ENCODE measurements at places on chromosomes 7 and 10.
A peak's percentile ranks its signal among the peaks of the same experiment; 100 is the strongest.

GRCh38 chr10:114911801-114912469, 26.1 kb upstream of the TRUB1 start:
- DNase-seq, result no peak

DNA sequence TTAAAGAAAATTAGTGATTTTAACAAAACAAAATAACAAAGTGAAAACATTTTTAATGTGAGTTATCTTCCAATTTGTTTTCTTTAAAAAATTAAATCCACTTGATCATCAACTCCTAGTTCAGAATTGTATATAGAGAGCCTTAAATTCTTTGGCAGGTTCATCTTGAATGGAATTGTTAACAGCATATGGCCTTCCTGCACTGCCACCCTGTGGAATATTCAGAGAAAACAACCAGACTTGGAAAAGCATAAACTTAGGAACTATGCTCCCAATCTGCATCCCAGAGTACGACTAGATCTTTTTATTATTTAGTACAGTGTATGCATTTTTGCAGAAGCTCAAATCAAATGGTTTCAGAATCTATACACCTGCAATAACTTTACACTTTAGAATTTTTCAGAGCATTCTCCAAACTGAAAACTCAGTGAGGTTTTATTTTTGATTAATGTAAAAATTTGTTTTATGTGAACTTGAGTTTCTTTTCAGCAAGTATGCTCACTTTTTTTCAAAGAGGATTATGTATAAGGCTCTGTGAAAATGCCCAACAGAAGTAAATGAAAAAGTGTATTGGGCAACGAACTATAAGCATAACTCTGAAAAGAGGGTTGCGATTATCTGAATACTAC, 44.9 kb upstream of the ANK3 start:
- peak; percentile 65 for DNase-seq

- no peak for DNase-seq
These were observed 194.7 kb downstream of the GALNT17 start for GRCh38 chr7:71326595-71326994.

- no peak for DNase-seq
These were observed 6.3 kb downstream of the POLR2J start for GRCh38 chr7:102472126-102473041.

- DNase-seq, result no peak
These were observed 243.6 kb downstream of the KCNMA1 start for GRCh38 chr10:77393821-77394501.

- no peak for DNase-seq
These were observed 256.8 kb downstream of the PLXNA4 start for GRCh38 chr7:132319481-132319880.

GRCh38 chr7:95700917-95701316, 71.4 kb upstream of the DYNC1I1 start:
- DNase-seq, result no peak

GRCh38 chr7:32299133-32299702, 191.0 kb downstream of the LSM5 start:
- no peak for DNase-seq

DNA sequence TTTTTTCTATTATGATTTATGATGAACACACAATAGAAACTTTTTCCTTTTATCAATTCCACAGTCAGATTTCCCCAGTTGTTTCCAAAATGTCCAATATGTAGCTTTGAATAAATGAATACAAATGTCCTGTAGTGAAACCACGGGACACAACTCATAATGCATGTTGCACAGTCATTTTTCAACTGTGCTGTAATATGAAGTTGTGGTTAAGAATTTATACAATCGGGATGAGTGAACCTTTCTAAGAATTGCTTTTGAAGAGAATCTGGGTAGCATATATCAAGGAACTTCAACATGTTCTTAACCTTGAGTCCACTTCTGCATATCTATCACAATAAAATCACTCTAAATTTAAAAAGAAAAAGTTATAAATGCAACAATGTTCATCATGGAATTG, 14.6 kb upstream of the ST7 start:
- DNase-seq, result no peak

DNA sequence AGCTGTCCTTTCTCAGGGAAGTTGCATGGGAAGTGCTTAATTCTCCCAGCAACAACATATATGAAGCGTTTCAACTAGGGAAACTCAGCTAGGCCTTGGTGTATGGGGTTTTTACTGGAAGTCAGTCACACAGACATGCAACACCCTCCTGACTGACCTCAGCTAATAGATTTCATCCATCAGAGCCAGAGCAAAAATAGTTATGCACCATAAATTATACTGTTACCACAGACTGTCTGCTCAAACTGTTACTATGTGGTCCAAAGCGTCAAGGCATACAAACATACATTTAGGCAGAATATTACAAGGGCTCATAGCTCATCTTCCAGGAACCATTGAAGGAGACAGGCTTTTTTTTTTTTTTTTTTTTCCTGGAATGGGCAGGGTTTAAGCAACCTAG, 417.9 kb downstream of the ANKRD7 start:
- no peak for DNase-seq

DNA sequence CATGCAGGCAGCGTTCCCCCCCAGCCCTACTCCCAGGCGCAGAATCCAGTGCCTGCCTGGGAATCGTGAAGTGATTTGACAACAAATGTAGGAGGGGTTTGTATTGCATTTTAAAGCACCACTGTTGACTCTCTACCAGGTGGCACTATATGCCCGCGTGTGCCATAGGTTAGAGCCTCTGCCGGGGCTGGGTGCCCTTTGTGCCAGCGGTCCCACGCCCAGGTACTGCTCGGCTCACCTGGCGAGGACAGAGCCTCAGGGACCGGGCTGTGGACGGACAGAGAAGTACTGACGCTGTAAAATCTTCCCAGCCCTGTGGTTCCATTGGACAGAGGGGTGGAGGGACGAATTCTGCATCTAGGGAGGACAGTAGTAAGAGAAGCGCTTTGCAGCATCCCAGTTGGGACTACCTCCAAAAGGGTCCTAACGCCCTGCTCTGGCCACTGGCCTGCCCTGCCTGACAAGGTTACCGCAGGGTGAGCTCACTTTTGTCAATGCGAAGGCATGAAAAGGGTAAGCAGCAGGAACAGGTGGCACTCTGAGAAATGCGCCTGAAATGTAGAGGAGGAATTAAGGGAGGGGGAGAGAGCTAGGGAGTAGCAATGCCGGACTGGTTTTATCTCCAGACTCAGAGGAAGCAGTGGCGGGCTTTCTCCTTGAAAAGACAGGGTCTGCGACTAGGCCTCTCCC, 788 bp upstream of the CACNA2D1 start:
- no peak for DNase-seq

DNA sequence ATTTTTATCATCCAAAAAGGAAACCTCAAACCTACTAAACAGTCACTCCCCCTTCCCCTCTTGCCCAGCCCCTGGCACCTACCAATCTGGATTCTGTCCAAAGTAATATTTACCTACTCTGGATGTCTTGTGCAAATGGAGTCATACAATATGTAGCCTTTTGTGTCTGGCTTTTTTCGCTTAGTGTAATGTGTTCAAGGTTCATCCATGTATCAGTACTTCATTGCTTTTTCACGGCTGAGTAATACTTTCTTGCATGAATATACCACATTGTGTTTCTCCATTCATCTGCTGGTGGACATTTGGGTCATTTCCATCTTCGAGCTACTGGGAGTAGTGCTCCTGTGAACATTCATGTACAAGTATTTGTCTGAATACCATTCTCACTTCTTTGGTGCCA, 113.6 kb downstream of the EEPD1 start:
- DNase-seq, result no peak

GRCh38 chr10:95273393-95274312, 17.1 kb downstream of the PDLIM1 start:
- peak; percentile 42 for DNase-seq

DNA sequence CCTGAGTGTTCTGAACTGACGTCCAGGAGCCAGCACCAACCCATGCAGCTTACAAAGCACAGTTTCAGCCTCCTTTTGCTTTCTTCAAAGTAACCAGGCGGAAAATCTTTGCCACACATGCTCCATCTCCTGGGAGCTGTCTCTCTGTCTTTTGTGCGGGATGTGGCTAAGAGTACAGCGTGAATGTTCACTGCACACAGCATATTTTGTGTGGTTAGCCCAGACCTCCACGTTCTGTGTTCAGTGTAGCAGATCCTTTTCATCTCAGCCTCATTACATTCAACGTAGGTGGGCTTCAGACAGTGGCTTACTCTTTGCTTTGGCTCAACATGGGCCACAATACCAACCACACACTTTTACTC, 200.8 kb downstream of the TNS3 start:
- DNase-seq, result peak; percentile 75

DNA sequence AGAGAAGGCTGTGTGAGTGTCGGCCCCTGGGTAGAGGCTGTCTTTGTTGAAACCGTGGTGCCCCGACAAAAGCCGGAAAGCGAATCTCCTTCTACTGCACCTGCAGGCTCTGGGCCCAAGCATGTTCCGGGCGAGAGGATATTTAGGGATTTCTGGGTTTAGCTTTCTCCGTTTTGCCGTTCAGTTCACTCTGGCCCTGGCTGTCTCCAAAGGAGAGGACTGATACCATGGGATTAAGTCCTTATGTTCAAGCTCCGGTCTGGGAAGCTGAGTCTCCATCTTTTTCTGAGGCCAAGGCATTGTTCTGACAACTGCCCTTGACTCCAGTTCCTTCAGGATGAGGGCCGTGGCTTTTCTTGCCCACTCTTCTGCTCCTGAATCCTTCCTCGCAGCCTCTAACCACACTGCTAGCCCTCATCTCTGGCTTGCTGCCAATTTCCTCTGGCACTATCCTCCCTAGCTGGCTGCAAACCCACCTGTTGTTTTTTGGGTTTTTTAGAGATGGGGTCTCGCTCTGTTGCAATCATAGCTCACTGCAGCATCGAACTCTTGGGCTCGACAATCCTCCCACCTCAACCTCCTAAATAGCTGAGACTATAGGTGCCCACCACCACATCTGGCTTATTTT, 206.8 kb downstream of the SKIDA1 start:
- no peak for DNase-seq

DNA sequence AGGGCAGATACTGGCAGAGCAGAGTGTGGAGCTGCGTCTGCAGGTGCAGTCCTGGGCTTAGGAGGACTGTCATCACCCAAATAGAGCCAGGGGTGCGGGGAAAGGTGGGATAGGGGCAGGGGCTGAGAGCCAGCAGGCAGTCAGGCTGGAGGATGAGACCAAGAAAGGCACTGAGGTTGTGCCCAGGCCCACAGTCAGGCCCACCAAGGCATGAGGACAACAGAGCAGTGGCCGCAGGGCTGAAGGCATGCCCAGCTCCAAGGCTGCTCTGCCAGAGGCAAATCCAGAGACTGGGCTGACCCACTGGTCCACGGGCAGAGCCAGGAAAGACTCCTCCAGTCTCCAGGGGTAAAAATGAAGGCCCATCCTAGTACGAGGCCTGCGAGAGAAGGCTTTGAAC, 24.4 kb upstream of the GATAD1 start:
- DNase-seq, result no peak

GRCh38 chr10:8640301-8640700, 585.8 kb downstream of the GATA3 start:
- DNase-seq, result no peak

DNA sequence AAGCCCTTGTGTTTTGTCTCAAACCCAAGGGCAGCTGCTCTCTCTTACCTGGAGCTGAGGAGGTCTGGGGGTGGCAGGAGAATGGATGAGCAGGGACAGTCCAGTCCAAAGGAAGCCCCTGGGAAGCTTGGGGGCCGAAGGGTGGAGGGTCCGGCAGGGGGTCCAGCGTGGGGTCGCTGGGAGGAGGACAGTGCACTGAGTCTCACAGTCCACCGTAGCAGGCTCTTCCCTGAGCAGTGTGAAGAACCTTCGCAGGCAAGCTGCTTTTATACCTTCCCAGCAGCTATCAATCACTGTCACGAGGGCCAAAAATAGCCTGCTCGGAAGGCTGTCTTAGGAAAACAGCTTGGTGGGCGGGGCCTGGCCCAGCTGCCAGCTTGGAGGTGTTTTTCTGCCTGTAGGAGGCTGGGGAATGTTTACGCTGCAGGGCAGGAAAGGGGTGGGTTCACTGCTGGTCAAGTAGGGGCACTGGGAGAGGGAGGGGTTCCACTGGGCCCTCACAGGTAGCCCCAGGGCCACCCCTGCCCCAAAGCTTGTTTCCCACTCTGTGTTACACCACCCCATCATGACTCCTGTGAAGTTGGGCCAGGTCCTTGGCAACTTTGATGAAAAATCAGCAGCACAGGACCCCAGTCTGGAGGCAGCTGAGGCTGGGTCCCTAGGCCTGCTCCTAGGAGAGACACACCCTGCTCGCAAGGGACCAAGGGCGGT, at the start of gene DEPP1:
TSS of gene DEPP1 (minus strand) at position 240 of the 711 bp plus-strand sequence. CDS start 779 bp downstream, outside the sequence.
- peak; percentile 77 for DNase-seq

DNA sequence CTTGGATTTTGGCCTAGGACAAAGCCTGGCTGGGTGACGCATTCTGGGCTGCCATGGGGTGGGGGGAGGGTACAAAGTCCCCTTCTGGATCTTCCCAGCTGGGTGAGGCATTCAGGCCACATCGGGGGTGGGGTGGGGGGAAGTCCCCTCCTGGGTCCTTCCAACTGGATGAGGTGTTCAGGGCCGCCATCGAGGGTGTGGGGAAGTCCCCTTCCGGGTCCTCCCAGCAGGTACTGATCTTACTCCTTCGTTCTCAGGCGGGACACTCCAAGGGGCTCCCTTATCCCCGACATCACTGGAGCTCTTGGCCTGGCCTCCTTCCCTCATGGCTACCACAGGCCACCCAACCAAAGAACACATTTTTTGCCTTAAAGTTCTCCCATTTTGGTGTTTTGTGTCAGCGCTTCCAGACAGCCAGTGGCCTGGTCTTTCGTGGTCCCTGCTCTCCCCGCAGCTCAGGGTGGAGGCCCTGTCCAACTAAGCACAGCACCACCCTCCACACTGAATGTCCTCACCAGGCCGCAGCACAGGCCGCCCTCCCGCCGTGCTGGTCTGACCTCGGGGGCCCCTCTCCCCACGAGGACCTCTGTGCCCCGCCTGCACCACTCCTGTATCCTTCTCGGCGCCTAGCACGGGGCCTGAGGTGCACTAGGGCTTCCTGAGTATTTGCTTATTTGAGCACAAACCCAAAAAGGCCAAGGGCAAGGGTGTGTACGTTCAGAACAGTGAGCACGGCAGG, 38.5 kb downstream of the EN2 start:
- no peak for DNase-seq

DNA sequence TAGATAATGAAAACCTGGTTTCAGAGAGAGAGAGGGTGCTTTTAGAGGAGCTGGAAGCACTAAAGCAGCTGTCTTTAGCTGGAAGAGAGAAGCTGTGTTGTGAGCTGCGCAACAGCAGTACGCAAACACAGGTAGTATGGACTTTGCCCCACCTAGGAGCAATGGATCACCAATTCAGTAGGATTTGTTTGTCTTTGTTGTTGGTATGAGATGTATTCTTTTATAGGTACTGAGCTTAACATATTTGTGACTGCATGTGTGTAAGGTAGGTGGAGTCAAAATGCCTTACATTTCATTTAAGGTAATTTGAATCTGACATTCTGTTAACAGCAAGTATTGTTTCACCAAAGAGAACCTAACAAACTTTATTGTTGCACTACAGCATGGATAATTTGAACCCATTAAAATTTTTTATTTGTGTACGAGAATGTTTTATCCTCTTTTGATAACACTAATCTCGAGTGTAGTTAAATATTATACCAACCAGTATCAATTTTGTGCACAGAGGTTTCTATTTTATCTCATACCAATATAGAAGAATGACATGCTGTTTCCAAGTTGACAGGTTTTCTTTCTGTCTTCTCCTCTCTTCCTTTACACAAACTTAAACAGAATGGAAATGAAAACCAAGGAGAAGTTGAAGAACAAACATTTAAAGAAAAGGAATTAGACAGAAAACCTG, 92.1 kb downstream of the CYP51A1 start:
- no peak for DNase-seq

- no peak for DNase-seq
These were observed at the start of gene ETV1 for GRCh38 chr7:13989126-13989948. TSS of gene ETV1 (minus strand) at chr7:13989666. CDS start at chr7:13989052, 614 bp downstream.

- peak; percentile 88 for DNase-seq
These were observed 58.1 kb downstream of the PRTFDC1 start for GRCh38 chr10:24894309-24894708.

Measured in astrocyte of the cerebellum (primary cell).